ENCODE measurements at places on chromosomes 7 and 10.

- no peak for DNase-seq
Observed at GRCh38 chr10:14456870-14457266, 126.1 kb upstream of the FRMD4A start.

- DNase-seq: no peak
Observed at GRCh38 chr10:21521751-21522533, 3.5 kb downstream of the SKIDA1 start.

GRCh38 chr10:34190580-34190979, 624.5 kb downstream of the PARD3 start:
- no peak for DNase-seq

DNA sequence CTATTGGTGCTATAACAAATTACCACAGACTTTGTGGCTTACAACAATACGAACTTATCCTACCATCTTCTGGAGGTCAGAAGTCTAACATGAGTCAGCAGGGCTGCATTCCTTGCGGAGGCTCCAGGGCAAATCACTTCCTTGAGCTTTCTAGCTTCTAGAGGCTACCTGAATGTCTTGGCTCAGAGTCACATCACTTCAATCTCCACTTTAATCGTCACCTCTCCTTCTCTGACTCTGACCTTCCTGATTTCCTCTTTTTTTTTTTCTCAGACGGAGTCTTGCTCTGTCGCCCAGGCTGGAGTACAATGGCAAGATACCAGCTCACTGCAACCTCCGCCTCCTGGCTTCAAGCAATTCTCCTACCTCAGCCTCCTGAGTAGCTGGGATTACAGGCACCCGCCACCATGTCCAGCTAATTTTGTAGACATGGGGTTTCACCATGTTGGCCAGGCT, 44.6 kb upstream of the ANAPC16 start:
- DNase-seq: no peak

DNA sequence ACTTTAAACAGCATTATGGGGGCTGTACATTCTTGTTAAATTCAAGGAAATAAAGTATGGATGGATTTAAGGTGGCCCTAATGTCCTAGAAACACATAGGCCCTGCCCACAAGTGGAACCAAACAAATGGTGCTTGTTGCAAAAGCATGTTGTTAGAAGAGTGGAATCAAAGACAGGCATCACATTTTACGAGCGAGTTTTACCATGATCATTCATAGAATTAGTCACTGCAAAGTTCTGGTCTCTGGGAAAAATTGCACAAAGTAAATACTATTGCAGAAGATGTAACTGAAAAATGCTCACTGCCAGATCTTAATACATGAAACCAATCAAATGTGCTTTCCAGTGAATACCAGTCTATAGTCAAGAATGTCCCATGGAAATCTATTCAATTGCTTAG, 677.1 kb downstream of the PARD3 start:
- no peak for DNase-seq

- no peak for DNase-seq
Observed at GRCh38 chr7:82373926-82374635, 69.5 kb downstream of the CACNA2D1 start.

DNA sequence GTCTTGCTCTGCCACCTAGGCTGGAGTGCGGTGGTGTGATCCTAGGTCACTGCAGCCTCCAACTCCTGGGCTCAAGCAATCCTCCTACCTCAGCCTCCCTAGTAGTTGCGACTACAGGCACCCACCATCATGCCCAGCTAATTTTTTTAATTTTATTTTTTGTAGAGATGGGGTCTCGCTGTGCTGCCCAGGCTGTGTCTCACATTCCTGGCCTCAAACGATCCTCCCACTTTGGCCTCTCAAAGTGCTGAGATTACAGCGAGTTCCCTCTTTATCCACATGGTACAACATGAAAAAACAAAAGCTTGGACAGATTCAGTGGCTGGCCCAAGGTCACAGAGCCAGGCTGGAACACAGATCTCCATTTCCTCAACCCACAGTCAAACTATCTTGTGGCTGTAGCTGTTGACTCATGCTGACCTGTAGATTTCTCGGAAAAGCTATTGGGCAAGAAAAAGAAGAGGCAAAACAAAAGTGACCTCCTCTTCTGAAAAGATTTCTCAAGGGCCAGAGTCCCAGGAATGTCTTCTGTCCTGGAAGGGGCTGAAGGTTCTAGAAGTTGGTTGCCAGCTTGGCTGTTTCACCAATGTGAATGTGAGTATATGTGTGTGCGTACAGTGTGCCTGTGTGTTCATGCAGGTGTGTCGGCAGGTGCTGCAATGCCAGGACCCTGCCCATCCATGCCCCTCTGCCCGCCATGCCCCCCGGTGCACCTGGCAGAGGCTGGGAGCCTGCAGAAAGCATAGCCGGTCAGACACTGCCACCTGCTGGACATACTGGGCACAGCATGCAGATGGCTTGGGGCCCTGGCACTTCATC, 28.4 kb downstream of the TMEM130 start:
- peak; percentile 49 for DNase-seq

DNA sequence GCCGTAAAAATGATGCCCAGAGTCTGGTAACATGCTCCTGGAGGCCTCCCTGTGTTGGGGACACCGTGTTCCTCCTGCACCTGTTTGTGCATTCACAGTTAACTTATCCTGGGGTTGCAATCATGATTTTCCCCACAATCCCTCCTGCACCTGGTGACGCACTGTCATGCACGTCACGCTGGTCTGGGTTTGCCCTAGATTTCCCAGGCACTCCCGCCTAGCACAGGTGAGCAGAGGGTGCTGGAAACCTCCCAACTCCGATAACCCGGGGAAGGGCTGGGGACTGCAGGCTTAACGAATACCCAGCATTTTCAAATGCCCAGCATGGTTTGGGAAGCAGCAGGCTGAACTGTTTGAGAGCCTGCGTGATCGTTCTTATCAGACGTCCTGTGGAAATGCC, 427.1 kb downstream of the TCERG1L start:
- DNase-seq: no peak

DNA sequence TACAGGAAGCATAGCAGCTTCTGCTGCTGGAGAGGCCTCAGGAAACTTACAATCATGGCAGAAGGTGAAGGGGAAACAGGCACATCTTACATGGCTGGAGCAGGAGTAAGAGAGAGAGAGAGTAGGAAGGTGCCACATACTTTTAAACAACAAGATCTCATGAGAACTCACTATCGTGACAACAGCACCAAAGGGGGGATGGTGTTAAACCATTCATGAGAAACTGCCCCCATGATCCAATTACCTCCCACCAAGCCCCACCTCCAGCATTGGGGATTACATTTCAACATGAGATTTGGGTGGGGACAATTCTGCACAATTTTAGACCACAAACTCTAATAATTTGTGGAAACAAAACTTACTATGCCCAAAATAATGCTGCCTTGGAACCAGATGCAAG, 16.8 kb upstream of the ARMC3 start:
- DNase-seq: no peak

- no peak for DNase-seq
Observed at GRCh38 chr7:44065431-44066110, at the start of gene PGAM2. Gene PGAM2 (minus strand): TSS chr7:44065567. CDS start chr7:44065529, 38 bp downstream.

DNA sequence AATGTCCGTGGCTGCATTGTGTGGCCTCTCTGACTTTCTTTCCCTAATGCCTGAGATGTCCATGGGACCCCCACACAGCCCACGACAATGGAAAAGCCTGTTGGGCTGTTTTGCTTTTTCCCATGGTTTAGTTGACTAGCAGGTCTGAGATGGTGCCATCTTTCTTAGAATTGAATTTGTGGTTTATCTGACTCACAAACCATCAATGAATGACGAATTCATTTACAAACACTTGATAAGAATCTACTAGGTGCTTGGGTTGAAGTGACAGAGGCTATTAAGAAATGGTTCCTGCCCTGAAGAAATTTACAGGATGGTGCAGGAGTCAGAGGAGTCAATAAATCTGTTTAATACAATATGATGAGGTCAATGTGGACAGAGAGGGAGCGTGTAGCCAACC, 75.4 kb downstream of the OTUD1 start:
- DNase-seq: no peak

DNA sequence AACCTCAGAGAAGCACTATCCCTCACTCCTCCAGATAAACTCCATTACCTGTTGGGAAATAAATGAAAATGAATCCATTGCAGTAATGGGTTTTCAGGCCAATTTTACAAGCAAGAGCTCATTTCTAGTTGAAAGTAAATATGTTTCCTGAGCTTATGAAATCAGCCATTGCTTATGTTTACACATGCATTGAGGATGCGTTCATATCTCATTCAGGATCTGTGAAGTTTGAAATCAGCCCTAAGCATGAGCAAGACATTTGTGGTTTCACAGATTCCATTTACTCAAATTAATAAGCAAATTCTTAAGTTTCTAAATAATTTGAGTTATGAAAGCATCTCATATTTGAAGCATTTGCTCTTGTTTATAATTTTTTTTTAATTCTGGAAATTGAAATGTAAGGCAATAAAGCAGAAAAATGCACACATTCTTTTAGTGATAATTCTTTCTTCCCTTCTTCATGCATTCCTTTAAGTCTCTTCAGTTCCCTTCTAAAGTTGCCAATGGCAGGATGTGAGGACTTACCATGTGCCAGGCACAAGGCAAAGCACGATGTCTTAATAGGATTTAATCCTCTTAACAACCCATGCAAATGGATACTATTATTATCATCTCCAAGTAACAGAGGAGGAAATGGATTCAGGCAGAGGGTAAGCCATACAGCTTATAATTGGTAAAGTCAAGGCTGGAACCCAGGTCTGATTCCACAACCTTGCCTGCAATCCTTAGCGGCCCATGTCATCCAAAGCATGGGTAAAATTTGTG, 35.0 kb upstream of the CTTNBP2 start:
- DNase-seq: no peak

- no peak for DNase-seq
Observed at GRCh38 chr10:24363070-24363469, 154.1 kb downstream of the KIAA1217 start.

DNA sequence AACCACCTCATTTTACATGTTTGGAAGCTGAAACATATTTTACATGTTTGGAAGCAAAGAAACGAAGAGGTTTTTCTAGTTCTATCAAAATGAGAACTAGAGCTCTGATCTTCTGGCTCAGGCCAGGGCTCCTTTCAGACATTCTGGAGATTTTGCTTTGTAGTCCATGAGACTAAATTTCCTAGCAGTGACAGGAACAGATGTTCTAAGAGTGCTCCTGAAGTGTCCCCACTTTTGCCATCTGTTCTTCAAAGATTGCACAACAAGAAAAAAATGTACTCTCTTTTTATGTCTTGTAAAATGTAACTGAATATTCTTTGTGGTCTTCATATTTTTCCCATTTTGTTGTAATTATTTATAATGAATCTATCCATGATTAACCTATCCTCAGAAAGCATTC, 196.4 kb upstream of the PCLO start:
- no peak for DNase-seq

GRCh38 chr7:121102619-121103018, 114.1 kb downstream of the CPED1 start:
- DNase-seq: no peak

DNA sequence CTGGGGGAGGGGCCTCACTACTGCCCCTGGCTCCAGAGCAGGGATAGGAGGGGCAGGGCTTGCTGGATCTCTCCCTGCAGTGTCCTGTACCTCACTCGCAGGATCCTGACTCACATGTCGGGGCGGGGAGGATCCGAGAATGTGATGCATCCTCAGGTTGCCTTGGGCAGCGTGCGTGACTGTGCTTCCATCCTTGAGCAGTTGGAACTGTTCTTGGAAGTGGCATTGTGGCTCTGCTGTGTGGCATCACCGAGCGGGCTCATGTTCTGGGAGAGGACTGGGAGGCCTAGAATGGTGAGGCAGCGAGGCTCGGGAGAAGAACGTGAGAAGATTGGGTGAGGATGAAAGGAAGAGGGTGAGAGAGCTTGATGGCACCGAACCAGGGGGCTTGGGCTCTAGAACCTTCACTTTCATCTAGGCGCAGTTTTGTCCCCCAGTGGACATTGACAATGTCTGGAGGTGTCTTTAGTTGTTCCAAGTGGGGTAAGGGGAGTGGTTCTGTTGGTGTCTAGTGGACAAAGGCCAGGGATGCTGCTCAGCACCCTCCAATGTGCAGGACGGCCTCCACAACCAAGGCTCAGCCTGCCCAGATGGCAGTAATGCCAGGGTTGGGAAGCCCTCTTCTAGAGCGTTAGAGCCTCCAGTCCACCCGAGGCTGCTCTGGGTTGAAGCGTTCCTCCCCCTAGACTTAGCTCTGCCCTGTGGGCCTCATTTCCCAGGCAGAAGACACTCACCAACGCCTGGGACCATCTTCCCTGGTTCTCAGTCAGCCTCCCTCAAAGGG, 8.4 kb downstream of the RARRES2 start:
- no peak for DNase-seq

- DNase-seq: no peak
Observed at GRCh38 chr7:17370901-17371585, 72.6 kb downstream of the AHR start.

DNA sequence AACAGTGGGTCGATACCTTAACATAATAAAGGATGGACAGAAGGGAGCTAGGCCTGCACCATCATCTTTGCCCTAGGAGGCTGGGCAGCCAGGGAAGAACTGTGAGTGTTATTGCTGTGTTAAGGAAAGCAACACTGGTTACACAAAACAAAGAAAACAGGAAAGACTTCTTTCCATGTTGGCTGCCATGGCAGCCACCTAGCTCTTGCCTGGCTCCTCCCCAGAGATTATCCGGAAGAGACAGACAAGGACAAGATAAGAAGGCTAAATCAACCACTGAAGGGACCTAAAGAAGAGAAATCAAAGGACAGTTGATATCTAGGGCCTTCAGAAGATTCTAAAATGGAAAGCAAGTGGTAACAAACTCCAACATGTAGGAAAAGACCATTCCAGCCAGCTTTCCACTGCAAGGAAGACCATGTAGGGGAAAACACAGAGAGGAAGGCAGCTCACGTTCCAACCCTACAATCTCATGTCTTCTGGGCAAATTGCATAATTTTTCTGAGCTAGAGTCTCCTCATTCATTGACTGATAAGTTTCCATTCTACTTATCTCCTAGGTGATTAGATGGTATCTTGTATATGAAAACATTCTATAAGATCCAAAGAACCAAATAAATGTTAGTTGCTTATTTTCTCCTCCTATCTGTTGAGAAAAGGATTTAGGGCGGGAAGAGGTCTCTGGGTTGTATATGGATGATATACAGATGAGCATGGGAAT, 51.2 kb downstream of the SP8 start:
- DNase-seq: no peak

- no peak for DNase-seq
Observed at GRCh38 chr7:37923996-37924395, 3.6 kb downstream of the EPDR1 start.

GRCh38 chr10:94299417-94299816, 63.3 kb downstream of the NOC3L start:
- DNase-seq: no peak

DNA sequence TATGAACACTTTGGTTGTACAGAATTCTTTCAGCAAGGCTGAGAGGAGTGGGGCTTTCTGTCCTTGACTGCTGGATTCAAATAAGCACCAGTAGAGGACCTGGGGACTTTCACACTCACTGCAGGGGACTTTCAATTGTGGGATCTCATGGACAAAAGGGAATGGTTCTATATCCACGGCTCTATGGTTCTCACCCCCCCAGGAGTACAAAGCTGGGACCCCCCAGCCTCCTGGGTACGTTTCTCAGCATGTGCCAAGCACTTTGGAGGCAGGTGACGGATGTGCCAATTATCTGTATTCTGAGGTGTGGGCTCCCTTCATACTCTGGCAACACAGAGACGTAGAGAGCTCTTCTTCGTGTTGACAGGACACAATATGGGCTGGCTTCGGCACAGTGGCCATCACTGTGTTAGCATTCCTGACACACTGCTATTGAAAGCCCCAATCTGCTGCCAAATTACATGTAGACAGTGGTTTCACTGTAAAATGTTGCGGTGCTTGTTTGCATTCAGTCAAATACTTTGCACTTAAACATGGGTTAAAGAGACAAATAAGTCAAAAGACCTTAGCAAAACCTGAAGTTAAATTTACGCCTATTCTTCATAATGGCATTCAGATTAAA, 92.7 kb upstream of the SAMD8 start:
- no peak for DNase-seq

GRCh38 chr7:4207011-4207410, 475.1 kb upstream of the FOXK1 start:
- no peak for DNase-seq
